ENCODE measurements at places on chromosomes 2 and 18.

- no peak for DNase-seq
Observed at GRCh38 chr2:196086517-196087368, 18.1 kb upstream of the DNAH7 start.

- DNase-seq: no peak
Observed at GRCh38 chr2:75609937-75610508, 36.6 kb upstream of the MRPL19 start.

GRCh38 chr2:128358941-128359731 is 40.5 kb upstream of the HS6ST1 start:
- no peak for DNase-seq

DNA sequence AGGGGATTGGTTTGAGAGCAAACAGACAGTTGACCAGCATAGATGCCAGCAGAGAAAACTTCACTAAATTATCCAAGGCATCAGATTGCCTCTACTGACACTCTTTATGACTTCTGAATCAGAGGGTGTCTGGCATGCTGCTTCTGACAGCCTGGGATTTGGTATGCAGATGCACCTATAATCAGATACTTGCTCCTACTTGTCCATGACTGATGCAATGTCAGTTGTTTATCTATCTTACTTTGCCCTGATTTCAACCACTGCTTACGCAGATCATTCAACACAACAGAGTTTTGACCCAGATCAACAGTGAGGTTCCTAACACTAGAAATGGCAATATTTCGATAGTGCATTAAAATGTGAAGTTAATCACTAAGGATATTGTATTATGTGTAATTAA is 22.6 kb upstream of the CALCRL start:
- no peak for DNase-seq

- no peak for DNase-seq
Observed at GRCh38 chr2:146992057-146992456, 852.8 kb upstream of the ACVR2A start.

DNA sequence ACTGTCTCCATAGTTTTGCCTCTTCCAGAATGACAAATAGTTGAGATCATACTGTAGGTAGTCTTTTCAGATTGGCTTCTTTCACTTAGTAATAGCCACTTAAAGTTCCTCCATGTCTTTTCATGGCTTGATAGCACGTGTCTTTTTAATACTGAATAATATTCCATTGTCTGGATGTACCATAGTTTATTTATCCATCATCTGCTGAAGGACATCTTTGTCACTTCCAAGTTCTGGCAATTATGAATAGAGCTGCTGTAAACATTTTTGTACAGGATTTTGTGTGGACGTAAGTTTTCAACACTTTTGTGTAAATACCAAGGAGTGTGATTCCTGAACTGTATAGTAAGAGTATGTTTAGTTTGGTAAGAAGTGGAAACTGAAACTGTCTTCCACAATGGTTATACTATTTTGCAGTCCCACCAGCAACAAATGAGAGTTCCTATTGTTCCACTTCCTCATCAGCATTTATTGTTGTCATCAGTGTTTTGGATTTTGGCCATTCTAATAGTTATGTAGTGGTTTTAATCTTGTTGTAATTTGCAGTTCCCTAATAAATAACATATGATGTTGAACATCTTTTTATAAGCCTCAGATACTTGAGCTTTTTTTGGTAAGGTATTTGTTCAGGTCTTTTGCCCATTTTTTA is 18.9 kb downstream of the LTBP1 start:
- DNase-seq: no peak

DNA sequence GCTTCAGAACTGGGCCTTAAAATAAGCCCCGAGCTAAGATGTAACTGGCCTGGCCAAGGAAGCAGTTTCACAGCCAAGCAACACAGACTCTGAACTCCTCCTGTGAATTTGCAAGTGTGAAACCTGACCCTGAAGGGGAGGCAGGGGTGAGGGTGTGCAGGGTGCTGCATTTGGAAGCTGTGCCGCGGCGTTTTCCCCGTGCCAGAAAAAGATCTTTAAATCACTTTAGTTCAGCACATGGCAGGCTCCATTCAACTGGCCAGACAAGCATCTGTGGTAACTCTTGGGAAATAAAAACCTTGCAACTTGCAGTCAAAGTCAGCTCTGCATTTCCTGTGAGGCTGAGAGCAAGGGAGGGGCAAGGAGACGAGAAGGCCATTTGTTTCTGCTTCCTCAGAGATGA is 209.3 kb upstream of the SOX11 start:
- DNase-seq: no peak

Measured in AG09309 (cell line).